ENCODE measurements at places on chromosomes 13 and 19. TPM values are rescaled to one million over a fixed set of nuclear protein-coding genes. Genes with fewer than 3 reads are reported as not detected.

Gene FLT1
- 16.6 TPM for total RNA-seq

Gene PCDH20
- 8.6 TPM for total RNA-seq

Gene NCCRP1
- not detected for total RNA-seq

Gene U2AF2
- 289 TPM for total RNA-seq

Gene WASF3
- total RNA-seq: 3.2 TPM

Gene ZNF579
- 8.0 TPM for total RNA-seq

Gene ZNF285
- total RNA-seq: 1.4 TPM

Gene PRRG2
- total RNA-seq: 20.2 TPM

Gene PLIN4
- total RNA-seq: 6.3 TPM

Gene LGALS7
- total RNA-seq: not detected

Gene SACS
- total RNA-seq: 4.9 TPM

Gene LILRA5
- 2.7 TPM for total RNA-seq

Gene SRRM5
- 0.57 TPM for total RNA-seq

Gene RXFP2
- total RNA-seq: not detected

Gene SIGLEC5
- not detected for total RNA-seq

Gene CCNE1
- 5.1 TPM for total RNA-seq

Gene NAPSA
- 1.9 TPM for total RNA-seq

Gene LRRC63
- total RNA-seq: not detected

Gene RINL
- total RNA-seq: 5.1 TPM

Gene KLF5
- 334 TPM for total RNA-seq

Gene KLK5
- total RNA-seq: not detected

Gene SWSAP1
- 3.0 TPM for total RNA-seq

Gene RNF17
- not detected for total RNA-seq

Gene LCP1
- total RNA-seq: 27.6 TPM

Gene RNF225
- total RNA-seq: not detected

Gene CACNA1A
- 4.9 TPM for total RNA-seq

Gene WDR87
- total RNA-seq: not detected

Gene GPR183
- total RNA-seq: 8.3 TPM

Gene PCDH9
- 1.0 TPM for total RNA-seq

Gene CYP4F3
- total RNA-seq: 8.3 TPM

Gene RAB8A
- 145 TPM for total RNA-seq

Gene USHBP1
- total RNA-seq: 1.1 TPM

Gene SYCN
- total RNA-seq: not detected

Gene ZIK1
- 1.8 TPM for total RNA-seq

Gene ZNF681
- 2.9 TPM for total RNA-seq

Gene CCL25
- not detected for total RNA-seq

Gene FXYD3
- total RNA-seq: 1,386 TPM

Gene C1QTNF9B
- 0.27 TPM for total RNA-seq

Gene FUT6
- total RNA-seq: 89.4 TPM

Measured in colonic mucosa (tissue), 4 donors.